ENCODE measurements at places on chromosomes 13 and 19. TPM values are rescaled to one million over a fixed set of nuclear protein-coding genes. Genes with fewer than 3 reads are reported as not detected.

- DNase-seq = peak; percentile 96
These were observed 436 bp upstream of the BBC3 start for GRCh38 chr19:47231215-47232054.

- no peak for DNase-seq
These were observed 1181.2 kb downstream of the PCDH9 start for GRCh38 chr13:66048888-66049287.

- no peak for DNase-seq
These were observed 704.3 kb downstream of the UQCRFS1 start for GRCh38 chr19:28508666-28509065.

The TEX29 gene
- not detected for total RNA-seq

DNA sequence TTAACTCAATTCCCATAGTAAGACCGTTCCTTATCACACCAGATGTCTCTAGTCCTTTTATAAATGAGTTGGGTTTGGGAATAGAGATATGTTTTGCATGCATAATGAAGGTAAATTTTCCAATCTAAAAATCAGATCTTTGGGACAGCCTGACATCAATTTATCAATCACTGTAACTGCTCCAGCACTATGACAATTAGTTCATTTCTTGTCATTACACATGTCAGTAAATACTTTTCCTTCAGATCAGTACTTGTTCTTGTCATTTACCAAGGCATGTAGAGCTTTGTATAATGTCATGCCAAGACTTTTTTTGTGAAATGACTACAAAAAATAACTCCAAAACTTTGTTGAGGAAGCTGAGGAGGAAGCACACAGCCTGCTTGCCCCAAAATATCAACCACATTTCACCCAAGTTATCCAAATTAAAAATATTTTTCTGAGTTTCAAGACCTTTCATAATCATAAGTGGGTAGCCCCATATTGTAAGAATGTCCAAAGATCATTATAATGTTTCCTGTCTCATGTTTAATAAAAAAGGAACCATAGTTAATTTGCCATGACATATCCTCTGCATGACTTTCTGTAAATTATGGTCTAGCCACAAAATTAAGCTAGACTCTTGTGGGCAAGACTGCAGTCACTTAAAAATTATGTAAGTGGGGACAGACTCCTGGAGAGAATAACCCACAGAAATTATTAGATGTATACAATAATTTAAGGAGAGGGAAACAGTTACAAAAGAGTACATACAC lies 586.8 kb downstream of the TBC1D4 start:
- no peak for DNase-seq

The IZUMO1 gene
- total RNA-seq = 0.52 TPM

DNA sequence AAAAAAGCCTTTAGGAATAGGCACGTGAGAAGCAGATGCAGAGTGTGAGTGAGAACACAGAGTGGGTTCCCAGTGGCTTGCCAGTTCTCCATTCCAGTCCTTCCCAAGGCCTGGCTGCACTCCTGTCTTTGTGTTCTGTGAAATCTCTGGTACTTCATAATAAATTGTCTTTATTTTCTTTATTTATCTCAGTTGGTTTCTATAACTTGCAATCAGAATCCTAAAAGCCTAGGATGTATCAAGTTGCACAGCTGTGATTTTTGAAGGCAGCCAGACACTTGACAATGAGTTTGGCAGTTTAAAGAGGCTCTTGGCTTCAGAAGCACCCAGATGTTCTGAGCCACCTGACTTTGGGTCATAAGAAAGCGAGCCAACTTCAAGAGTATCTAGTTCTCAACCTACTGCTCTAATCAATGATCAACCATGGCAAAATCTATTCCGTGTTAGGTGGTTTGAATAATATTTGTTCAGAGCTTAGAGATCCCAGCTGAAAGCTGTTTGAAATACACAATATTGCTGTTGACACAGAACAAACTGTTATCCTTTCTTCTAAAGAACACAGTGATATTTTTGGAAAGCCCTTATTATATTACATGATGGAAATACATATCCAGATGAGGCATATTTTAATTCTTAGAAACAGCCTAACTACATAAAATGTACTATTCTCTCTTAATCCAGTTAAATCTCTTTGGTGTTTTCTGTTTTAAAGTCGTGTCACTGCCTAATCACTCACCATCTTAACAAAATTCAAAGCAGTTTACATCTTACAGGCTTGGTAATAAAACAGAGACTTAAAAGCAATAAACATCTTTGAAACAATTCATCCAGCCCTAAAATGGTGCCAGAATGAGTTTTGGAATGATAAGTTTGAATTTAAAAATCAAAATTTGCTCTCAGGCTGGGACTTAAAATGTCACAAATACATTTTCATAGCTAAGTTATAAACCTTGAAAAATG lies 483.0 kb upstream of the NBEA start:
- DNase-seq = no peak

DNA sequence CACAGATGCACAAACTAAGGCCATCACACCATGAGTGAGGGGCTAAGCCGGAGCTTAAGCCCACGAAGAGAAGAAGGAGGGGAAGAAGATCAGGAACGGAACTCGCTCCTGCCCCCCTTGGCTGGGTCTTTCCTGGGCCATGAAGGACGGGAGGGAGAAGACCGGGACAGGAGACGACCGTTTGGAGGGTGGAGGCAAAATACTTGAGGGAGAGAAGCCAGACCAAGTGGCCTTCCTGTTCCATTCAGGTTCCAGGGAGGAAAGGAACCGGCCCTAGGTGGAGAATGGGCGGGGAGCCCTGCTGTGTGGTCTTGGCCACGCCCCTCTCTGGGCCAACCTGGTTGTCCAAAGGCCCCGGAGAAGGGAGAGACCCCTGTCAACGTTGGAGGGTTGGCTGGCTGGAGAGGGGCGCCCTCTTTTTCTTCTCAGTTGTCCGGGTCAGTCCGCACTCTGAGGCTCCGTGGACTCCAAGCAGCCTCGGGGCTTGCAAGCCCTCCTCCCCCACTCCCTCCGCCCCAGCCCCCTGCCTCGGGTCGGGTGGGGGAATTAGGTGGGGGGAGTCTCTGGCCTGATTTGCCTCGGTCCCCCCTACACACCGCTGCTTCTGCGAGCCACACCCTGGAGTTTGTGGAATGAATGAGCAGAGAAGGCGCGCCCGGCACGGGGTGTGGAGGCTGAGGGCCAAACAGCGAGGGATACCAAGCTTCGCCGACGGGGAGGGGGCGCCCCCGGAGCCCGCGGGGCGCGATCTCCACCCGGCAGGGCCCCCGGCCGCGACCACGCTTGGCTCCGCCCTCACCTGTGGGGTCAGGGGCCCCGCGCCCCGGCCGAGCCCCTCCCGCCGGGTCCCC lies 757 bp downstream of the FBN3 start:
- no peak for DNase-seq

The MEIOSIN gene
- not detected for total RNA-seq

GRCh38 chr19:3441089-3441985 lies 39.0 kb downstream of the SMIM24 start:
- no peak for DNase-seq

DNA sequence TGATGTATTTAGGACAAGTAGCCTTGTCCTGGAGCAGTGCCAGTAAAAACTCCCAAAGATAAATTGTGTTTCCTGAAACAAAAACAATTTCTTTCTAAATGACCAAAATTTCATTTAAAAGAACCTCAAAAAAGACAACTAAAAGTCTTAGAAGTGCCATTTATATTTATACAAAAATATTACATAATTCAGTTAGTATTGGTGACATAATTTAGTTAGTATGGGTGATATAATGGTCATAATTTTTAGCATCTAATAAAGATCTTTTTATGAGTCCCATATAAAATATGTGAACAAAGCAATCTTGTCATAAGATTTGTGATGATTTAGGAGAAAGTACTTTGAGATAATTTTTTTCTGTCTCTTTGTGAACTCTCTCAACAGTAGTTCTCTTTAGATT lies 76.0 kb downstream of the ELF1 start:
- no peak for DNase-seq

DNA sequence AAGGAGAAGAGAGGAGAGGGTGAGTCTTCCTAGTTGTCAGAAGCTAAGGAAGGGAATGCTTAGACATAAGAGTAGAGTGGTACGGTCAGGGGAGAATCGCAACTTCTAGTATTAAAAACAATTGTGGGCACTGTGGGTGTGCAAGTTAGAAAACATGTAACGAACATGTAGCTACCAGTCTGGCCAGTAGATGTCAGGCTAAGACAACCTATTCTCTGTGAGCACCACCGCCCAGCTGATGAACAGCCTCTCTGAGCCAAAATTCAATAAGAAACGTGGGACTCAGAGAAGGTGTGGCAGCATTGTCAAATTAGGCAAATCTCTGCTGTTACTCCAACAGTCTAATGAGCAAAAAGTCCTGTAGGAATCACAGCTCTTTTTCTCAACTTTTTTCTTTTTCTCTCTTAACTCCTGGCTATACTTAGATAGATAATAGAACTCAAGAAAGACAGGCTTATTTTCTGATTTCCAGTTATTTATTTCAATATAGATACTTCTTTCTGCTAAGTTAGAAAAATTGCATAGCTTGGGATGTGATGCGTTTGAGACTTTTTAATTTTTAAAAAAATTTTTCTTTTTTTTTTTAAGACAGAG lies 186.2 kb downstream of the USP12 start:
- peak; percentile 72 for DNase-seq

The TMEM143 gene
- 6.3 TPM for total RNA-seq

All from posterior vena cava (tissue), 2 donors.